ENCODE measurements at places on chromosomes 16 and 17. TPM values are rescaled to one million over a fixed set of nuclear protein-coding genes. Genes with fewer than 3 reads are reported as not detected.

DNA sequence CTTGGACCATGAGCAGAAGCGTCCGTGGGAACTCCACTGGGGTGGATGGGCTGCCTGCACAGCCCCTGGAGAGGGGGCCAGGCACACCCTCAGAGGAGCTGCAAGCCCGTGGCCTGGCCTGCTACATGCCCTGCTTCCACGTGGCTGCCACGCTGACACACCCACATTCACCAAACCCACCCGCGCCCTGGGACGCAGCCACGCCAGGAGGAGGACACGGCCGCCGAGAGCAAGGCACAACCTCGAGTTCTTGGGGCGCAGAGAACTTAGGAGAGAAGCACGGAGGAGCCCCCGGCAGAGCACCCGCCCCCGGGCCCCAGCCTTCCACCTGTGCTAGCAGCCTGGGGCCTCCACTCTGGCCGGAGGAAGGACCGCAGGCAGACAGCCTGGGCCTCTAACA is 18.8 kb downstream of the CASKIN1 start:
- DNase-seq, result no peak

DNA sequence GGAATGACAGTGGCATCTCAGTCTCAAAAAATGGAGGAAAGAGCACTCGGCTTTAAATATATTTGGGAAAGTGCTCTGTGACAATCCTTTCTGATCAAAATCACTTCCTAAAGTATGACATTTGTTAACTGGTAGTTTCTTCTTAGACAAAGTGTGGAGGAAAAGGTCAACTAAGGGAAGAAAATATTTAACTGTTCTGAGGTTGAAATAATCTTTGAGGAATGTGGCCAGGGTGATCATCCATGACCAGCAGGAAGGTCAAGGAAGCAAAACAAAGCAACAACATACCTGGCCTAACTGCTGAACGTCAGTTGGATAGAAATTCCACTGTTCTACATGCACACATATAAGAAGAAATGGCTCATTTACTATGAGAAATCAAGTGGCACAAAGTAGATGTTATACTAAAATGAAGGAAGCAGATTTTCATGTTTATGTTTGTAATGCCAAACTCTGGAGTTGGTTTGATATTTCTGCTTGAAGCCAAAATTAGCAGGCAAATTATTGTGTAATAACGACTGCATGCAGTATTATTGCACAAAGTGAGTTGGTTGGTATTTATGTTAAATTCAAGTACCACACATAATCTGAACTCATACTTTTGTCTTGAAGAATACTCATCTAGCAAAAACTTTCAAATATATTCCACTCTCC is 87.3 kb upstream of the CORO6 start:
- DNase-seq, result no peak

Gene STX1B
- not detected for total RNA-seq

GRCh38 chr16:68235108-68235886 is 630 bp downstream of the ESRP2 start:
- DNase-seq, result peak; percentile 79

GRCh38 chr16:78705694-78706093 is 606.2 kb downstream of the WWOX start:
- no peak for DNase-seq

- no peak for DNase-seq
Observed at GRCh38 chr16:79826732-79827475, 226.4 kb upstream of the MAF start.

Gene OR1F1
- not detected for total RNA-seq

Gene CYB5D1
- total RNA-seq, result not detected

DNA sequence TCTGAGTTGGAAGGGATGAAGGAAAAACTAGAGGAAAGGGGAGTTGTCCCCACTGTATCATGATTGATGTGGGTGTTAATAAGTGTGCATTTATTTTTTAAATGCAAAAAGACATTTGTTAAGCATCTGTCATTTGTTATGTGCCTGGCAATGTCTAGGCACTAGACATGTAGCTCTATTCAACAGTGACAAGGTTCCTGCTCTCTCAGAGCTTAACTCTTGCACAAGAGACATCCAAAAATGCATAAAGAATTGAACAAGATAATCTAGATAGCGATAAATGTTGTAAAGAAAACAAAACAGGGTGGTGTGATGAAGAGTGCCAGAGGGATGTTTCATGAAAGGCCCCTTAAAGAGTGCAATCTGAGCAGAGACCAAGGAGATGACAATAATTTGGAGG is 148.9 kb downstream of the TOX3 start:
- no peak for DNase-seq

DNA sequence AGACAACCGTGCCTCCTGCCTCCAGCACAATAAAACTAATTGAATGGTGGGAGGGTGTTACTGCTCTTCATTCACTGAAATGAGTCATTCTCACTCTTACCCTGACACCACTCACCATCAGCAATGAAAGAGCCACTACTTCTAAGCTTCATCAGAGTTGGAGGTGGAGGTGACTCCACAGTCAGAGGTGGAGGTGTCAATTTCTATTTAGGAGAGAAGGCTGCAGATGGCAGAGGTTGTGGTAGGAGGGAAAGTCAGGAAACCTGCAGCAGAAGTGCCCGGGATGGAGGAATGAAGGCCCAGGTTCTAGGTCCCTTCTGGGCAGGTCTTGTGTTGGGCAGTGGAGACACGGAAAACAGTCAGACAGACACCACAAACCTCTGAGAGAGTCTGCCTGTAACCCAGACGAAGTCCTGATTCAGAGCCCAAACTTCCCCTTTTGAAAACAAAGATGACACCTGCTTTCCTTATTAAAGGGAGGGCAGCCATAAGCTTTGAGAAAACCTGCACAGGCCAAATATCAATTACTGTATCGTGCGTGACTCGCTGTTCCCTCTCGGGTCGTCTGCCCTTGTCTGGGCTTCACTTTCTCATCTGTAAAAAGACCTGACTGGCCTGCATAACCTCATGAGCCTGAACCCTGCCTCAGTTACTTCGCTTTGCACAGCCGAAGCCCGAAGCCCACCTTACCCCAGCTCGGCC is 668 bp downstream of the ATPAF2 start:
- DNase-seq, result no peak

DNA sequence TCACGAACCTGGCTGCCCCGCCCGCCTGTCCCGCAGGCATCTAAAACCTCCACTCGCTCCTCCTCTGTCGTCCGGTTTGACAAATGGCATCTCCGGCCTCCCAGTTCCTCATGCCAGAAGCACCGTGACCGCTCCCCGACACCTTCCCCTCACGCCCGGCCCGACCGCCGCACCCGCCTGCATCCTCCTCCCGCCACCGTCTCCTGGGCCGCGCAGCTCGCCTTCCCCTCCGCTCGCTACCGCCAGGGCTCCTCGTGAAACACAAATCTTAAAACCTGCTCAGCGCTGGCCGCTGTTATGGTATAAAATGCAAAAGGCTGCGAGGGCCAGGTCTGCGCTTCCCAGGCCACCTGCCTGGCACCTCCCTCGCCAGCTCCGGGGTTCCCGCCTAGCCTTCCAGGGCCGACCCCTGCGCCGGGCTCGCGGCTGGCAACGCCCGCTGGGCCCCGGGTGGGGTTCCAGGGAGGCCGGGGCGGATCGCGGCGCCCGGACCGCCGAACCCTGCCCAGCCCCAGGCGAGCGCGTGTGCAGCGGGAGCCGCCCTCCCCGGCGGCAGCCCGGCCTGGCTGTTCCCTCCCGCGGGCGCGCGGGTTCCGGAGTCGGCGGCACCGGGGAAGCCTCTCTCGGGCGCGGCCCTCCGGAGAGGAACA is 488 bp downstream of the SPSB3 start:
- DNase-seq, result peak; percentile 63

GRCh38 chr16:87687126-87687910 is 78.5 kb downstream of the KLHDC4 start:
- no peak for DNase-seq

Measured in stomach (tissue), 19 donors.